ENCODE measurements at places on chromosomes 6 and 20.

DNA sequence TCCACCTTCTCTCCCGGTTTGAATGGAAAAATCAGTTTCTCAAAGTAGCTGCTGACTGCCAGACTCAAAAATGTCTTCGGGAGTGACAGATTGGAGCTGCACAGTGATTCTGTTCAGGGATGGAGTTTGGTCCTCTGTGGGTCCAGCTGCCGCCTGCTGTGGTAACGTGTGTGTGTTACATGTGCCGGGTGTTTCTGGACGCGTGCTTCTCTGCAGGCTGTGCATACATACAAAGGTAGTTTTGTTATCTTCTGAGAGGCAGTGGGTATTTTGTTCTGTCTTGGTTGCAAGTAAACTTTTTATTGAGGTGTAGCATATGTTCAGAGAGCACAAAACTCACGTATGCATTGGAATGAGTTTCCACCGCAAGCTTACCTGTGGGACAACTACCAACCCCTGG lies 41.3 kb upstream of the NAA20 start:
- DNase-seq = no peak

GRCh38 chr20:58523971-58524315 lies 8.7 kb upstream of the APCDD1L start:
- DNase-seq = no peak

- DNase-seq = no peak
Measured at GRCh38 chr6:108875161-108875555, 26.9 kb downstream of the ARMC2 start.

DNA sequence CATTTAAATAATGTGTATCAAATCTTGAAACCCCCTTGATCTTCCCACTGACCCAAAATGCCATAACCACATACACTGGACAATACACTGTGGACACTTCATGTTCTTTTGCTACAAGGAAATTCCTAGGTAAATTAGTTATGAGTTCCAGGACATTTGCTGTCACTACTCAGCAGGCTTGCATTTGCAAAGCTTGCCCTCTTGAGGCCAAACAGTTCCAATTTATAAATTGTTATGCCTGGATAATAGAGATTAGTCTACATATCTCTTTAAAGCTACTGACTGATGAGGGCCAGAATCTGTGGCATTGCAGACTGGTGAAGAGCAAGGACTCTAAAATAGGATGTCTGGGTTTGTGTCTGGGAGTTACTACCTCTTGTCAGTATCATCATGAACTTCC lies 17.4 kb upstream of the RAB32 start:
- DNase-seq = no peak

- no peak for DNase-seq
Measured at GRCh38 chr20:32792316-32792715, 27.4 kb upstream of the MAPRE1 start.

GRCh38 chr20:6819599-6819998 lies 52.1 kb downstream of the BMP2 start:
- no peak for DNase-seq

- no peak for DNase-seq
Measured at GRCh38 chr6:107840636-107841274, 16.6 kb upstream of the SCML4 start.

DNA sequence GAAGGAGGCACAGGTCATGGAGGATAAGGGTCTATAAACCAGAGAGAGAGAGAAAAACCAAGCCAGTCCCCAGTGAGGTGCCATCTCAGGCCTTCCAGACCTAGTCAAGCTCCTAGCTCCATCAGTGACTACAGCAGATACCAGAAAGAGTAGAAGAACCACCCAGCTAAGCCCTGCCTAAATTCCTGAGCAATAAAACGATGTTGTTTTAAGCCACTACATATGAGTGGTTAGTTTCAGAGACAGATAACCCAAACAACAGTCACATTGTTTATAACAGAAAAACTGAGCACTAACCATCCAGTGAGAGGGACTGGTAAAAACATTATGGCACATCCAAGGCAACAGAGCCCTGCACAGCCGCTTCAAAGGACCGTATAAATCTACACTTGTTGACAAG lies 59.2 kb downstream of the BMP7 start:
- no peak for DNase-seq

DNA sequence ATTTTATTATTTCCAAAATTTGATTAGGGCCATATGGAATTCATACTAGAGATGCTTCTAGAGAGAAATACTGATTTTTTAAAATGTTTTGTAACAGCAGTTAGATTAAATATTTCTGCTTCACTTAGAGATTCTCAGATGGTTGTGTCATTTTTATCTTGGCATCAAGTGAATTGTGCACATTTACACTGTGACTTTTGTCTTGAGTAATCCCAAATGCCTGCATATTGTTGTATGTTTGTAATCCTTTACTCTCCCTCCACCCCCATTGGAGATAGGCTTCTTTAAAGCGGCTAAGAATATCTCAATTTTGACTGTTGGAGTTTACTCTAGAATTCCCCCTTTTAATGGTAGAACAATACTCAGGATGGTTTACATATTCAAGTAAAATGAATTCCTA lies 19.0 kb downstream of the STX16 start:
- no peak for DNase-seq

DNA sequence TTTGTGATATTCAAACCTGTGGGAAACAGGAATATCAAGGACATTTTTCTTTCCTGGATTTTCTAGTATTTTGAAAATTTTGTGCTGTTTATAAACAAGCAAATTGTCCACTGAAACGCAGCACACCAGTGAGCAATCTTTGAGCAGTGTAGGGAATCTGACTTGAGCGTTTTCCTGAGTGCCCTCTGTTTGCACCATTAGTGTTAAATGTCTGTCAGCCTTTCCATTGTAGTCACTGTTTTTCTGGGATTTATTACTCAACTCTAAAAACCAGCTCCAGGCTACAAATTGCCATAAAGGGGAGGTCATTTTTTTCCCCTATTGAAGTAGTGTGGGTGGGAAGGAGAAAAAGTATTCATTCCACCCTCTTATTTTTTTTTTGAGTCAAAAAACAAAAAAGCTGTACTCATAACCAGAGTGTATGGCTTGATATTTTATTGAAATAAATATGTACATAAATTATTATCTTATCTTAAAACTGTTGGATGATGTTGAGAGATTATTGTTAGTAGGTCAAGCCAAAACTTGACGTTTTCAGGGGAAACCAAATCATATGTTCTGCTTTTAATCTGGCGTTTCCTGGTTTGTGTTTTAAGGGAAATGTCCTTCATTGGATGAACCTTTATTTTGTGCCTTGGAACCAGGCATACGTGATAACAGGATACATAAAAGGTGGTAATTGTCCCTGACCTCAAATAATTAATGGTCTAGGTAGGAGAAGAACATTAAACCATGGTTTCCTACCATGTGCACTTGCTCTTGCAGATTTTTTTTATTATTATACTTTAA lies 51.8 kb downstream of the TSHZ2 start:
- DNase-seq = no peak

GRCh38 chr20:37734228-37734985 lies 40.6 kb downstream of the CTNNBL1 start:
- no peak for DNase-seq

DNA sequence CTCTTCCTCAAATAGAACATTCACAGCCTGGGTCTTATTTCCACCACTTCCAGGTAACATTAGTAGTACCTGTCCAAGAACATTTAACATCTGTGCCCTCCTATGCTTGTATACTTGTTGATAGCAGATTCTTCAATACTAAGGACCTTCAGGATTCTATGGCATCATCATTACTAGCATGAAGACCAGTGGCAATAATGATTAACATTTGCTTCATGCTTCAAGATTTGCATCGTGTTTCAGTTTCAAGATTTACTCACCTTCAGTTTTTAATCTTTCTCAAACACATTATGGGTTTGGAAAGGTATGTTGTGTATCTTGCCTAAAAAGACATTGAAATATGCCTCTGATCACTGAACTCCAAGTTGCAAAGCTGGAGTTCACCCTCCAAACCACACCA lies 412.8 kb upstream of the NRSN1 start:
- DNase-seq = no peak

- no peak for DNase-seq
Measured at GRCh38 chr6:43747784-43748183, 22.2 kb upstream of the VEGFA start.

GRCh38 chr6:42199106-42199981 lies 4.6 kb upstream of the GUCA1B start:
- DNase-seq = no peak

DNA sequence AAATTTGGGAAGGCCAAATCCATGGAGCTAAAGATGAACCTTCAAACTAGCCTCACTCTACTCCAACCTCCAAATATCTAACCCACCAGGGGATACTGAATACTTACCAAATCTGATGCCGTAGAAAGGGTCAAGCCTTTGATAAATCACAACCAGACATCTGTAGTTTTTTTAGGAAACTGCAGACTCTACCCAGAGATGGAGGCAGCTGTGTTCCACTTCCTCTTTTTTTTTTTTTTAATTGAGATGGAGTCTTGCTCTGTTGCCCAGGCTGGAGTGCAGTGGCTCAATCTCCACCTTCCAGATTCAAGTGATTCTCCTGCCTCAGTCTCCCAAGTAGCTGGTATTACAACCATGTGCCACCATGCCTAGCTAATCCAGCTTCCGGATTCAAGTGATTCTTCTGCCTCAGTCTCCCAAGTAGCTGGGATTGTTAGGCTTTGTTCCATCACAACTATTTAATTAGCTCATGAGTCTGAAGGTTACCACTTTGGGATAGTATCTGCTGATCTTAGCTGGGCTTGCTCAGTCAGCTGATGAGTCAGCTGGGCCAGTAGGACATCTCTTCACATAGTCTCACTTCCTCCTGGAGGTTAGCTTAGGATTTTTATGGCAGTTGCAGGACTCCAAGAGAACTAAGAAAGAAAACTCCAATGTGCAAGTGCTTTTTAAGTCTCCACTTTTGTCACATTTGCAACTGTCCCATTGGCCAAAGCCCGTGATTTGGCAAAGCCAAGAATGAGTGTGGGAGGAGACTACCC lies 13.3 kb downstream of the FRK start:
- no peak for DNase-seq

GRCh38 chr20:6115221-6115895 lies 7.5 kb downstream of the FERMT1 start:
- DNase-seq = no peak

DNA sequence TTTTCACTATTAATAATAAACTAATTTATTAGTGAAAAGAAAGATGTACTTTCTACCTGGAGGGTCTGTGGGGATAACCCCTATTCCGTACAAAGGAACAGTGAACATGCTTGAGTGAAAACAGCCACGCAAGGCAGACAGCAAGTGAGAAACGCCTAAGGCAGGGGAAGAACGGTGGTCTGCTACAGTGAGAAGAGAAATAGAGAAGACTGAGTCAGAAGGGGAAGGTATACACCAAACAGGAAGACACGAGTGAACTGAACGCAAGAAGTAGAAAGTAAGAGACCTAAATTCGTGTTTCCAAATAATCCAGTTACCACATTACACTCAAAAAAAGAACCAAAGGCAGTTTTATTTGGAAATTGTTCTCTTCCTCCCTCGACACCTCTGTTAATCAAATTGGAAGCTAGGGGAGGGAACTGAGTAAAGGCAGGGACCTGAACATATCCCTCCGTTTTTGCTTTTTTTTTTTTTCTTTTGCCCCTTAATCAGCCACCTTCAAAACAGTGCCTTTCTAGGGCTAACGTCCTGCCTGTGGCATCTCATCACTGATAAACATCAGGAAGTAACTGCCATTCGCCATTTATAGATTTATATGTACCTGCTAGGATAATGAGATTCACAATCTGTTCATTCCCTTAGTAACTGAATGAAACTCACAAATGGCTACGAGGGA lies 48.9 kb downstream of the ATXN1 start:
- no peak for DNase-seq

DNA sequence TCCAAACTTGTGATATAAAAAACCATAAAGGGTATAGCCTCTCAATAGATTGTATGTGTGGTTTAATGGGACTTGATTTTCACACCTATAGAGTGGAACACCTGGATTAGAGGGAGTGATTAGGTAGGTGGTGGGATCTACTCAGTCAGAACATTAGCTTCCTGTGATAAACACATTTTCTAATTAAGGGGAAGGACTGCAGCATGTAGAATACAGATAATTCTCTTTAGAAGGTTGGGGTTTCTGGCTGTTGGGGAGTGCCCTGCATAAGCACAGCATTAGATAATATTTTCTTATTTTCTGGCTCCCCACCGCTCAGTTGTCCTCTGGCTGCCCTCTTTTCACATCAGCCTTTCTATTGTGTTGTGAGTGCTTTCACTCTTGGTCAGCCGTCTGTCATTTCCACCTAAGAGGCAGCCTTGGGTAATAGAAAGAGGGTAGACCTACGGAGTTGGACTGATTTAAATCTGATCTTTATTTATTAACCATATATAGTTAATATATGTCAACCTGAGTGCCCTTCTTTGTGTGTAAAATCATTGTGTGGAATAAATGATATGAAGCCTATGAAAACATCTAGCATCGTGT lies 8.0 kb downstream of the CSE1L start:
- DNase-seq = no peak

GRCh38 chr6:154872542-154873114 lies 122.5 kb upstream of the TIAM2 start:
- no peak for DNase-seq

- DNase-seq = no peak
Measured at GRCh38 chr6:168012431-168013249, 15.2 kb downstream of the KIF25 start.

- no peak for DNase-seq
Measured at GRCh38 chr20:57009775-57010174, 256.7 kb downstream of the BMP7 start.

GRCh38 chr6:108796875-108797274 lies 51.3 kb upstream of the ARMC2 start:
- no peak for DNase-seq

- peak; percentile 29 for DNase-seq
Measured at GRCh38 chr20:2206957-2207769, 88.6 kb upstream of the TGM3 start.

DNA sequence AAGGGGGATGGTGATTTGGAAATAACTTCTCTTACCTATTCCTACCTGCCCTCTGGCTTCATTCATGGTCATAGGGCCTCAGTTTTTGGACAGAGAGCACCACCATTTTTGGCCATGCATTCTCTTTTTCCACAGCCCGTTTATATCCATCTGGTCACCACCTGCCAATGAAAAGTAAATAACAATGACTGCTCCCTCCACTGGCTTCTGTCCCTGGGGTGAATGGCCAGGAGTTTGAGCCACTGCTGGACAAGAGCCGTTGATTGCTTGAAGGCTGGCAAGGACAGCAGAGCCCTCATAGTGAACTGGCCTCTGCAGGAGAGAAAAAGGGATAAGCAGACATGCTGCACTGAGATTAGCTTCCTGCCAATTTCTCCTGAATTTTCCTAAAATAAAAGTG lies 261.8 kb downstream of the ADGB start:
- DNase-seq = no peak

- DNase-seq = no peak
Measured at GRCh38 chr20:25466846-25467245, 59.4 kb downstream of the GINS1 start.

DNA sequence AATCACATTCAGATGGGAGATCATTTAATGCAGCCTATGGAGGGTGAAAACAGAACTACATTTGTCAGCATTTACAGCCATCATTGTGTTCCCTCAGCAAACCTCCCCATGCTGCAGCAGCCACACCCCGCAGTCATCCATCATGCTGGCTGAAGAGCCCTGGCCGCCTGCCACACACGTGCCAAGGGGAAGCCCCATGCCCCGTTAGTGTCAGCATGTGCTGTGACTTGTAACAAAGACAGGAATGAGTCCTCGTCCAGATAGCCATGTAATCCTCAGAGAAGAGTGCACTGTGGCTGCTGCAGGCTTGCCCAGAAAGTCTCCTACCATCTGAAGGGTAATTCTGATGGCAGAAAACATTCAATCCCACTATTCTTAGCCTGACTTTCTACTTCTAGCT lies 1097.8 kb downstream of the KIF16B start:
- no peak for DNase-seq

Data from activated naive CD4-positive, alpha-beta T cell (primary cell).